HFFc6 (cell line): ENCODE measurements at places on chromosomes 12 and 14. TPM values are rescaled to one million over a fixed set of nuclear protein-coding genes. Genes with fewer than 3 reads are reported as not detected.

DNA sequence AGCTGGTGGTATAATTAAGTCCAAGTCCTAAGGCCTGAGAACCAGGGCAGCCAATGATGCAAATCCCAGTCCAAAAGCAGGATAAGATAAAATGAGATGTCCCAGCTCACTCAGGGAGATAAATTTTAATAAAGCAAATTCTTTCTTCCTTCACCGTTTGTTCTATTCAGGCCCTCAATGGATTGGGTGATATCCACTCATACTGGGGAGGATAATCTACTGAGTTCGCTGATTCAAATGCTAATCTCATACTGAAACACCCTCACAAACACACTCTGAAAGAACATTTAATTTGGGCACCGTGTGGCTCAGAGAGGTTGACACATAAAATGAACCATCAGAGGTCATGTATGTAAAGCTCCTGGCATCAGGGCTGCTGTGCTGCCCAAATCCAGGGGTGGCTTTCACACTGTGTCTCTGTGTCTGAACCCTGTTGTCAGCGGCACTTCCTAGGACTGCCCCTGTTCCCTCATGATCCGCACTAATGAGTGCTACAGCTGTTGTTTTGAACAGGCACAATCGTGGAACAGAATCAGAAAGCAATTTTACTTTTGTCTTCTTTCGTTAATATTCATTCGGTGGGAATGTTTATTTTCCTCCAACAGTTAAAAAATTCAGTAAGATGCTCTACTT, 428.5 kb upstream of the FBXO33 start:
- no peak for DNase-seq
- H3K27me3 ChIP-seq: no peaks in the 10 kb centered on the region
- H3K4me3 ChIP-seq: no peak overlapping the region
- no peaks in the 10 kb centered on the region for H3K4me1 ChIP-seq
- no peak overlapping the region for H3K27ac ChIP-seq

GRCh38 chr14:89493877-89494634, 77.0 kb upstream of the FOXN3 start:
- peaks cover 14% of the 10 kb centered on the region for H3K4me1 ChIP-seq
- H3K27ac ChIP-seq: no peak overlapping the region
- H3K27me3 ChIP-seq: peaks cover 2% of the 10 kb centered on the region; the same call in 1 of the 2 replicates
- H3K36me3 ChIP-seq: no peaks in the 10 kb centered on the region
- H3K4me3 ChIP-seq: no peak overlapping the region

GRCh38 chr14:98408713-98409112, 863.3 kb downstream of the BCL11B start:
- H3K4me1 ChIP-seq: no peaks in the 10 kb centered on the region
- no peaks in the 10 kb centered on the region for H3K36me3 ChIP-seq
- no peaks in the 10 kb centered on the region for H3K27me3 ChIP-seq
- H3K27ac ChIP-seq: no peak overlapping the region
- DNase-seq: no peak

DNA sequence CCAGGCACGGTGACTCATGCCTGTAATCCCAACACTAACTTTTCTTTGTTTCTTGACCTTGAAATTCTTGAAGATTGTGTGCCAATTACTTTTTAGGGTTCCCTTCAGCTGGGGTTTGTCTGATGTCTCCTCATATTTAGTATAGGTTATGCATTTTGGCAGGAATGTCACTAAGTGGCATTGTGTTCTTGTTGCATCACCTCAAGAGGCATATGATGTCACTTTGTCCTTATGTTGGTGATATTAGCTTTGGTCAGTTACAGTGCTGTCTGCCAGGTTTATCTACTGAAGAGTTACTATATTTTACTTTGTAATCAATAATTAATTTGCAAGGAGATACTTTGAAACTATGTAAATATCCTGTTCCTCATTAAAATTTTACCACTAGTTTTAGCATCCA, 61.0 kb upstream of the BTG1 start:
- H3K27ac ChIP-seq: no peak overlapping the region
- DNase-seq: no peak
- H3K4me1 ChIP-seq: peaks cover 36% of the 10 kb centered on the region
- H3K4me3 ChIP-seq: no peak overlapping the region

DNA sequence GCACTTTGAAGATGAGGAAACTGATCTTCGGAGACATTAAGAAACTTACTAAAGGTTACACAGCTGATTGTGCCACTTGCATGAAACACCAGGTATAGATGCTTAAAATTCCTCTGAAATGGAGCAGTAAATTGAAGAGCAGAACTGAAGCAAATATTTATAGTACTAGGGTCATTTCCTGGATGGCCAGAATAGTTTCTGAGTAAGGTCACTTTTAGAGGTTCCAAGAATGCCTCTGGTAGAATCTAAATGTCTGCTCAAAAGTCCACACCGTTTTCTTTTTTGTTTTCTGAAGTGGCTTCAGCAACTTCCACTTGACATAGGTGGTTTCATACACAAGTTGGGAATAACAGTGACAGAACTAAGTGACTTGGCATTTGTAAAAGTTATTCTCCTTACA, 19.4 kb downstream of the TPH2 start:
- peaks cover 52% of the 10 kb centered on the region for H3K4me1 ChIP-seq
- peak overlapping the region; percentile 69 for H3K27ac ChIP-seq
- peak; percentile 45 for DNase-seq
- H3K36me3 ChIP-seq: no peaks in the 10 kb centered on the region
- peak overlapping the region; percentile 50 for H3K4me3 ChIP-seq

- 0 out of 2 replicates have a peak, but pooled peaks cover 3% of the 10 kb centered on the region for H3K36me3 ChIP-seq
- H3K27ac ChIP-seq: peak overlapping the region; percentile 87
- H3K4me3 ChIP-seq: peak overlapping the region; percentile 64
Measured at GRCh38 chr12:74890237-74890599, 319.4 kb downstream of the KCNC2 start.

DNA sequence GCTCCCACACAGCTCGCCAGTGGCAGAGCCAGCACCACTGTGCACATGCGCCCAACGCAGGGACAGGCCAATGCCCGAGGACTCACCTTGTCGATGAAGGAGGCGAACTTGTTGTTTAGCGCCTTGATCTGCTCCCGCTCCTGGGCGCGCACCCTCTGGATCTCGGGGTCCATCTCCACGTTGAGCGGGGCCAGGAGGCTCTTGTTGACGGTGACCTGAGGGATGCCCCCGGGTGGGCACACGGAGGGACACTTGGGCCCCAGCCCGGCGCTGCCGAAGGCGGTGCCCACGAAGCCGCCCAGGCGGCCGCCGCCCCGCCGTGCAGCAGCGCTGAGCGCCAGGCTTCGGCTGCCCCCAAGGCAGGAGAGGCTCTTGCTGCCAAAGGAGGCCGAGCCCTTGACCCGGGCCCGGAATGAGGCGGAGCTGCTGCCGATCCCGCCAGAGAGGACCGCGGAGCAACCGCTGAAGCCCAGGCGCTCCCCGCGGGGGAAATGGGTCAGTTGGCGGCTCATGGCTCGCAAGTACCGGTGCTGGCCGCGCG, at the start of gene KRT72:
TSS of gene KRT72 (minus strand) at position 523 of the 541 bp plus-strand sequence. CDS start at position 512, 11 bp downstream.
- no peaks in the 10 kb centered on the region for H3K4me1 ChIP-seq
- H3K27ac ChIP-seq: no peak within 1 kb of the TSS
- DNase-seq: no peak
- H3K36me3 ChIP-seq: no peaks in the 10 kb centered on the region
- H3K4me3 ChIP-seq: no peak within 1 kb of the TSS

GRCh38 chr12:57129889-57130288, 1.6 kb downstream of the LRP1 start:
- DNase-seq: peak; percentile 57
- peaks cover 24% of the 10 kb centered on the region for H3K36me3 ChIP-seq
- H3K27me3 ChIP-seq: peaks cover 6% of the 10 kb centered on the region
- peak overlapping the region; percentile 96 for H3K4me3 ChIP-seq
- H3K4me1 ChIP-seq: peaks cover 64% of the 10 kb centered on the region
- H3K27ac ChIP-seq: peak overlapping the region; percentile 84

- H3K27ac ChIP-seq: no peak overlapping the region
- no peak overlapping the region for H3K4me3 ChIP-seq
- H3K27me3 ChIP-seq: peaks cover 75% of the 10 kb centered on the region
- H3K4me1 ChIP-seq: no peaks in the 10 kb centered on the region; the same call in 1 of the 2 replicates
- DNase-seq: no peak
- no peaks in the 10 kb centered on the region for H3K36me3 ChIP-seq
Measured at GRCh38 chr14:74395094-74395493, 30.9 kb downstream of the SYNDIG1L start.

DNA sequence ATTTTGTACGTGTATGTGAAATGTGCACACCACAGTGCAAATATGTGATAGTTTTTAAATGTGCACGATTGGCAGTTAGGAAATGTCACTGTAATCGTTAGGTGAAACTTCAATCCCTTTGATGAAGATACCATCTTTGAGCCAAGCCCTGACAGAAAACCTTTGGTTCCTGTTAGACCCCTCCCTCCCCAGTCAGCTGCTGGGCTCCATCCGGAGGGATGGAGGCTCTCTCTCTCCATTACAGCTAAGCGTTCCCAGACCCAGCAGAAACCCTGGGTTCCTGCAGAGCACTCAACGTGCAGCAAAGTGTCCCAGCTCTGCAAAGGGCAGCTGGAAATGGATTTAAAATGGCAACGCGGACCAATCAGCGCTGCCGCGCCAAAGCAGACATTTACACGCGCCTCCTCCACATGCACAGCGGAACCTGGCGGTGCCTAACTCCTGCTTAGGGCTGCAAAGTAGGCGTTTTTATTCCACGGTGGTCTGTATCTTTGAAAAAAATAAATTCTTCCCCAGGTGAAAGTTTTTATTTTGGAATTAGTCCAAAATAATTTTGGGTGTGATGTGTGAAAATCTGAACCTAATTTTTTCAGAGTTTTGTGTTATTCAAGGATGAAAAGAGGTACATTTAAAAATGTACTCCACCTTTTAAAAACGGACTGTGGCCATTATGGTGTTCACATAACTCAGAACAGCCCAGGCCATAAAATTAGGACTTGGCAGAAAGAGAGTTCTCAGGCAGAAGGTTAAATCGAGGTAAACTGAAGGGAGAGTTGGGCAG, 1.4 kb upstream of the HMGA2 start:
- peak; percentile 75 for DNase-seq
- peak overlapping the region; percentile 97 for H3K27ac ChIP-seq

- peak overlapping the region; percentile 64 for H3K4me3 ChIP-seq
- peak overlapping the region; percentile 84 for H3K27ac ChIP-seq
- peaks cover 14% of the 10 kb centered on the region for H3K27me3 ChIP-seq
Measured at GRCh38 chr12:124754949-124755800, 108.5 kb downstream of the SCARB1 start.

- H3K27me3 ChIP-seq: no peaks in the 10 kb centered on the region; the same call in none of the 2 replicates
- DNase-seq: no peak
- H3K27ac ChIP-seq: no peak overlapping the region
- H3K4me1 ChIP-seq: peaks cover 45% of the 10 kb centered on the region
Measured at GRCh38 chr14:24857277-24857676, 192.7 kb downstream of the STXBP6 start.

- no peak for DNase-seq
- H3K27me3 ChIP-seq: peaks cover 24% of the 10 kb centered on the region
- H3K27ac ChIP-seq: no peak overlapping the region
- H3K4me3 ChIP-seq: peak overlapping the region; percentile 64
- H3K4me1 ChIP-seq: peaks cover 24% of the 10 kb centered on the region
Measured at GRCh38 chr12:113152196-113152834, 2.8 kb downstream of the CFAP73 start.

- no peaks in the 10 kb centered on the region for H3K36me3 ChIP-seq
- no peak overlapping the region for H3K4me3 ChIP-seq
- no peak overlapping the region for H3K27ac ChIP-seq
Measured at GRCh38 chr12:15050659-15051058, 77.8 kb downstream of the PDE6H start.

CBX5 gene
- 72.9 to 118 TPM (median 82.9 TPM) in 3 replicates for total RNA-seq

MLEC gene
- 178 to 218 TPM (median 195 TPM) in 3 replicates for total RNA-seq

CDCA4 gene
- 11.6 to 21.6 TPM (median 19.6 TPM) in 3 replicates for total RNA-seq

TEAD4 gene
- 21.3 and 24.7 TPM in 2 replicates for total RNA-seq

MYH7 gene
- 0.09 TPM in 1 of 3 replicates, not detected in the others for total RNA-seq
